ENCODE measurements at places on chromosomes 12 and 14. TPM values are rescaled to one million over a fixed set of nuclear protein-coding genes. Genes with fewer than 3 reads are reported as not detected.

UBE3B gene
- total RNA-seq = 31.2 TPM

DNA sequence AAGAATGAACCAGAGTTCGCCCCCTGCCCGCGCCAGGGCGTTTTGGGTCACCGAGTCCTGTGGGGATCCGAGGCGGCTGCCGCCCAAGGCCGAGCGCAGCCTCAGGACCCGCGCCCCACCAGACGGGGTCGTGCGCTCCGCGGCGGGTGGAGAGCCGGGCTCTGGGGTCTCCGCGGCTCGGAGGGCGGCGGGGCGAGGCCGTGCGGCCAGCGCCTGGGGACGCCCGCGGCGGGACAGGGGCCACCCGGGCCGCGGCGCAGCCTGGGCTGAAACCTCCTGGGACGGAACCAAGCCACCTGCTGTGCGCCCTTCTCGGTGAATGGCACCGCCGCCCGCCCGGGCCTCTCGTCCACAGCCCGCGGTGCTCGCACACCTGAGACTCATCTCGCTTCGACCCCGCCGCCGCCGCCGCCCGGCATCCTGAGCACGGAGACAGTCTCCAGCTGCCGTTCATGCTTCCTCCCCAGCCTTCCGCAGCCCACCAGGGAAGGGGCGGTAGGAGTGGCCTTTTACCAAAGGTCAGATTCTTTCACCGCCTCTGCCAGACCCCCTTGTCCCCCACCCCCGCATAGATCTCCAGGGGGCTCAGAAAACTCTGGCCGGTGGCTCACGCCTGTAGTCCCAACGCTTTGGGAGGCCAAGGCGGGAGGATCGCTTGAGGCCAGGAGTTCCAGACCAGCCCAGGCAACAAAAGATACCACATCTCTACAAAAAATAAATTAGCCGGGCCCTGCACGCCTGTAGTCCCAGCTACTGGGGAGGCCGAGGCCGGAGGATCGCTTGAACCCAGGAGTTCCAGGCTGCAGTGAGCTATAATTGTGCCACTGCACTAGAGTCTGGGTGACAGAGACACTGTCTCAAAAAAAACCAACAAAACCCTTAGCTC is 901 bp downstream of the B3GNT4 start:
- no peak for DNase-seq
- peaks cover 29% of the 10 kb centered on the region for H3K27me3 ChIP-seq
- H3K27ac ChIP-seq = no peak overlapping the region
- peaks cover 6% of the 10 kb centered on the region for H3K4me1 ChIP-seq
- peaks cover 15% of the 10 kb centered on the region for H3K36me3 ChIP-seq

DNA sequence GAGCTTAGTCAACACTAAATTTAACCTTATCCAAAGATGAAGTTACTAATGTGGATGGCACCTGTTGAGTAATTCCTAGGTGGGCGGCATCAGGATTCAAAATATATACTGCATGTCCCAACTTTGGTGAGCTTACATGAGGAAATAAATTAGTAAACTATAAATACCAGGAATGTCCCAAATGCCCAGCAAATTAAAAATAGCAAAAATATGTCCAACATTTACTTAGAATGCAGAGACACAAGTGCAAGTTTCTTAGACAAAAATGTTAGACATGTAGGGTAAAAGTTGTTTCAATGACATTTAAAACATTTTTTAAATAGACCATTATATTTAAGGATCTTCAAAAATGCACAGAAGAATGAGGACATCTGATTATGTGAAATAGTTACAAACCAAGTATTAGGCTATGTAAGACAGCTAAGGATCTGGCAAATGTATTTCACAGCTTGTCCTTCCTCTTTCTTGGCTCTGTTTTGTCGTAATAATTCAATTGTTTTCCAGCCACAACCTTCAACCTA is 115.9 kb downstream of the NAV3 start:
- H3K4me3 ChIP-seq = no peak overlapping the region
- H3K27ac ChIP-seq = no peak overlapping the region
- no peaks in the 10 kb centered on the region for H3K4me1 ChIP-seq
- no peaks in the 10 kb centered on the region for H3K27me3 ChIP-seq
- no peaks in the 10 kb centered on the region for H3K36me3 ChIP-seq

TBC1D30 gene
- total RNA-seq = 0.84 TPM

SYT10 gene
- total RNA-seq = not detected

- no peaks in the 10 kb centered on the region for H3K27me3 ChIP-seq
- H3K27ac ChIP-seq = no peak overlapping the region
- H3K4me3 ChIP-seq = no peak overlapping the region
- H3K4me1 ChIP-seq = no peaks in the 10 kb centered on the region
These were observed 67.9 kb downstream of the NOS1 start for GRCh38 chr12:117293510-117293909.

DNA sequence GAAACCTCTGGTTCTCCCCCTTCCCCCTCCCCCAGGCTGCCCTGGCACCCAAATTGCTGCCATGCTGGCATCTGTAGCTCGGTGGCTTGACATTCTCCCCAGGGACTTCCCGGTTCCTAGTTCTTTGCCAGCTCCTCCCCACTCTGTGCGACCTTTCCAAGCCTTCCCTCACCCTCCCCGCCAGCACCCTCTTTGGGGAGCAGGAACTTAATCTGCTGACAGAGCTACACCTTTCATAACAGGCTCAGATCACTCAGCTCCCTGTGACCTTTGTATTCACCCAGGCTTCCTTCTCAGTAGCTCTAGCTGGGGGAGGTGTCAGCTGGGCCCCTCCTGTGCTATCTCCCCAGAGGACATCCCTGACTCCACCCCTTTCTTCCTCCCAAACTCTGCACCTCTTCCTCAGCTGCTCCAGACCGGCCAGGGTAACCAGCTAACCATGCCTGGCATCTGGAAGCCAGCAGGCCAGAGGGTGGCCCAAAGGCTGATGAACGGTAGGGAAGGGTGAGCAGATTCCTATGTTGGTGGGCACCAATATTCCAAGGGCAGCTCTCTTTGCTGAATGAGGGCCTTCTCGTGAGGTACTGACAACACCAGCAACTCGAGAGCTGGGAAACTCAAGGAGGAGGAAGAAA is 1.8 kb upstream of the COX14 start:
- H3K27me3 ChIP-seq = no peaks in the 10 kb centered on the region
- H3K4me1 ChIP-seq = peaks cover 22% of the 10 kb centered on the region
- H3K4me3 ChIP-seq = peak overlapping the region; percentile 47
- no peak for DNase-seq

DNA sequence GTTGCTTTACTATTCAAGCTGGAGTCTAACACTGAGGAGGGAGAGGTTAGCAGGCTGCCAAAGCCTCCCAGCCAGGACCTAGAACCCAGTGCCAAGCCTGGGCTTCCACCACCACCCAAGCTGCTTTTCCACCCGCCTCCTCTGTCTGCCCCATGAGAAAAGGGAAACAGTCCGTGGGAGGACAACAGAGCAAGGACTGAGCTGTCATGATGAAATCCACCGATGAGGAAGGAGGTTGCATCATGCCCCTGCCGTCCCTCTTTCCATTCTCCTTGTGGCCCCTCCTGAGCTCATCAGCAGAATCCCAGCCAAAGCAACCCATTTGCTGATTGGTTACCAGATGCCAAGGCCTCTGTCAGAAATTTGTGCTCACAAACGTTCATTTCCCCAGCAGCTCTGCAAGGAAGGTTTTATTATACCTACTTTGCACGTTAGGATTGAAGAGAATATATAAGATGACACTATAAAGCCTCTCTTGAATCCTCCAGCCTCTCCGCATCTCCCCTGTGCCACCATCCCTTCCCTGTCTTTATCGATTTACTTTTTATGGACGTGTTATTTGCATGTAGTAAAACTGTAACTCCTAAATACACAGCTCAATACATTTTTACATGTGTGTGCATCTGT is 6.3 kb upstream of the SERPINA1 start:
- H3K27me3 ChIP-seq = no peaks in the 10 kb centered on the region
- no peaks in the 10 kb centered on the region for H3K36me3 ChIP-seq
- H3K27ac ChIP-seq = peak overlapping the region; percentile 52
- H3K4me3 ChIP-seq = no peak overlapping the region
- DNase-seq = no peak

- H3K27me3 ChIP-seq = no peaks in the 10 kb centered on the region
- peaks cover 67% of the 10 kb centered on the region for H3K36me3 ChIP-seq
- DNase-seq = no peak
These were observed 11.9 kb downstream of the GPR68 start for GRCh38 chr14:91232603-91233002.

DNA sequence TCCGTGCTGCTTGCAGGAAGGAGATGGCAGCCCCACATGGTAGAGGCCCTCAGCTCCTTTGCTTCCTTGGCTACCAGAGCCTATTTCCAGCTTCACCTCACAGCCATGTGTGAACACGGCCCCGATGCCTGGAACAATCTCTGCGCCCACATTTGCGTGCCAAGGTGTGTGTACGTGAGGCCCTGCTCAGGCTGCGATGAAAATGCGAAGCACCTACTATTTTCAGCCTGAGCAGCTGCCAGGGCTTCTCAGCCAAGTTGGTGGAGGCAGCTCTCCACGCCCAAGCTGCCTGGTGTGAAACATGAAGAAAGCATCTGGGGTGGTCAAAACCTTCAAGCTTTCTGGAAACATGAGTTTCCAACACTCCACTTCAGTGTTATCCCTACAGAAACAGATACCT is 177.8 kb upstream of the EGLN3 start:
- H3K27ac ChIP-seq = no peak overlapping the region
- H3K27me3 ChIP-seq = peaks cover 11% of the 10 kb centered on the region
- H3K36me3 ChIP-seq = no peaks in the 10 kb centered on the region
- H3K4me3 ChIP-seq = no peak overlapping the region
- no peaks in the 10 kb centered on the region for H3K4me1 ChIP-seq

KTN1 gene
- 137 TPM for total RNA-seq

- no peak for DNase-seq
- H3K4me3 ChIP-seq = no peak overlapping the region
- no peaks in the 10 kb centered on the region for H3K27me3 ChIP-seq
- H3K27ac ChIP-seq = no peak overlapping the region
These were observed 8.0 kb downstream of the ITFG2 start for GRCh38 chr12:2820432-2820831.

GRCh38 chr14:92397953-92398564 is 75.1 kb downstream of the SLC24A4 start:
- no peaks in the 10 kb centered on the region for H3K36me3 ChIP-seq
- H3K4me3 ChIP-seq = no peak overlapping the region
- H3K4me1 ChIP-seq = no peaks in the 10 kb centered on the region
- DNase-seq = no peak

RAPGEF3 gene
- 1.8 TPM for total RNA-seq

LYZ gene
- not detected for total RNA-seq

SIX6 gene
- total RNA-seq = not detected

AICDA gene
- not detected for total RNA-seq

- no peak overlapping the region for H3K4me3 ChIP-seq
- no peaks in the 10 kb centered on the region for H3K36me3 ChIP-seq
- no peak overlapping the region for H3K27ac ChIP-seq
- DNase-seq = no peak
- H3K27me3 ChIP-seq = peaks cover 6% of the 10 kb centered on the region
These were observed 22.3 kb upstream of the CTDSP2 start for GRCh38 chr12:57868851-57869268.

- peaks cover 5% of the 10 kb centered on the region for H3K27me3 ChIP-seq
- no peak for DNase-seq
- H3K4me1 ChIP-seq = peaks cover 2% of the 10 kb centered on the region
- no peaks in the 10 kb centered on the region for H3K36me3 ChIP-seq
These were observed 87.2 kb upstream of the FGD4 start for GRCh38 chr12:32312049-32312670.

DNA sequence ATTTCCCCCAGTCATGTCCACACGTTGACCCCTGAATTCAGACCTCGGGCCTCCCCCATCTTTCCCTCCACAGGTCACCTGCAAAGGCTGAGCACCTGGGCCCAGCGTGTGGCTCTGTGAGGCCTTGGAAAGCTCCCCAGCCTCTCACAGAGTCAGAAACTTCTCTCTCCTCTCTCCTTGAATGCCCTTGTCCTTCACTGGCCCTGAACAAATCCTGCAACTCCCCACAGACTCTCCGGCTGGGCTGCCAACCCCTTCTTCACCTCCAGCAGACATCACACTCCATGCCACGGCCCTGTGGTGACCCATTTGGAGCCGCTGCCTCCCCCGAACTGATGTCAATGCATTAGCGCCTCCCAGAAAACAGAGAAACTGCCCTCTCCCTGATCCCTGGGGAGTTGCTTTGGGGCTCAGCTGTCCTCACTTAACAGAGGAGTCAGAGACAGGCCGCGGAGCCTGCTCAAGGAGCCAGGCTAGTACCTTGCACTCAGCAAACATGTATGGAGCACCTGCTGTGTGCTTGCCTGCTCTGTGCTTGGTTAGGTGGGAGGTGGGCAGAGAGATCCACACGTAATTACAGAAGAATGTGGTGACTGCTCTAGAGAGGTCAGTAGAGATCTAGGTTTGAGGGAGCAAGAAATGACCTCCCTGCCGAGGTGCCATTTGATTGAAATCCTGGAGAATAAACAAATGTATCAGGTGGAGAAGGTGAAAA is 99.2 kb upstream of the PWP1 start:
- peaks cover 12% of the 10 kb centered on the region for H3K36me3 ChIP-seq
- H3K27me3 ChIP-seq = no peaks in the 10 kb centered on the region
- DNase-seq = no peak
- H3K4me3 ChIP-seq = no peak overlapping the region

DNA sequence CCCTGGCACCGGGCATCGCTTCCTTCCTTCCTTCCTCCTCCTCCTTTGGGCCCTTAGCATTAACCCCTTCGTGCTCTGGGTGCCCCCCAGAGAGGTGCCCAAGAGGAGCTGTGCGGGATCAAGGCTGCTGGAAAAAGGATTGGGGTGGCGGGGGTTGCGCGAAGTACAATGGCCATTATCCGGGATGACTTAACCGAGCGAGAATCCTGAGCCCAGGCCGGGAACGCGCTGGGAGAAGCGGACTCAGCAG is 2.8 kb downstream of the DHH start:
- H3K4me3 ChIP-seq = no peak overlapping the region
- no peak overlapping the region for H3K27ac ChIP-seq
- H3K4me1 ChIP-seq = peaks cover 42% of the 10 kb centered on the region
- H3K36me3 ChIP-seq = peaks cover 20% of the 10 kb centered on the region
- DNase-seq = no peak
- H3K27me3 ChIP-seq = peaks cover 63% of the 10 kb centered on the region

SMCO3 gene
- total RNA-seq = not detected

DNA sequence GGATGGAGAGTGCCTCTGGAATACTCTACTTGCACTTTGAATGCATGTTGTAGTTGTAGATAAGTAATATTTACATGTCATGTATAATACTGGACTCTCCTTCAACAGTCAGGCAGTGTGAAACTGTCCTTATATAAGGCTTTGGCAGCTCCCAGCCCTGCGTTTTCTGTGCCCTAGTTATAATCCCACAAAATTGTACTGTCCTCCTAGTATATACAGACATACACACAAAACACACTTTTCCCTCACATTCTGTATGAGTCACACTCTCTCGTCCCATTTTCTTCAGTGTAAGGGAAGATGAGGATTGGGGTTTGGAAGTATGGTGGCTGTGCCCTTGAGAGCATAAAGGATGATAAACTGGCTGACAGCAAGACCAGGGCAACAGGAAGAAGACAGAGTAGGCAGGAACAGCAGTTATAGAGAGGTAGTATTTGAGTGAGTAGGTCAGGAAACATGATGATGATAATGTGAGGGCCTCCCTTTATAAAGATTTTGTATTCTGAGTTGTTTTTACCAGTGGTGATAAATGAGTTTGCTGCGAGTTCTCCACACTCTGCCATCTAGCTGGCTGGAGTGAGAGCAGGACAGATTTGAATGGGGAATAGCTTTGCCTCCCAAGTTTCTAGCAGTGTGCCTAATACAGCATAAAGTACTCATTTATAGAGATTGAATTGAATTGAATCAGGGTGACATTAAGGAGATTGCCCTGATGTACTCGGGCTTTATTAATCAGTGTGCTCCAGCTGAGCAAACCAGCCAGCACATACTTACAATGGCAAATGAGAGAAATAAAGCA is 5.0 kb downstream of the CREBL2 start:
- H3K36me3 ChIP-seq = peaks cover 58% of the 10 kb centered on the region
- H3K4me1 ChIP-seq = peaks cover 46% of the 10 kb centered on the region
- no peak for DNase-seq
- peak overlapping the region; percentile 78 for H3K27ac ChIP-seq
- no peak overlapping the region for H3K4me3 ChIP-seq
- no peaks in the 10 kb centered on the region for H3K27me3 ChIP-seq
